ENCODE measurements at places on chromosomes 2 and 18. TPM values are rescaled to one million over a fixed set of nuclear protein-coding genes. Genes with fewer than 3 reads are reported as not detected.

PIEZO2 gene
- total RNA-seq = 0.18 TPM

IL36A gene
- total RNA-seq = not detected

WDR7 gene
- total RNA-seq = 20.5 TPM

DYNAP gene
- total RNA-seq = not detected

TSPYL6 gene
- not detected for total RNA-seq

ALPP gene
- not detected for total RNA-seq

RAX gene
- total RNA-seq = not detected

DQX1 gene
- total RNA-seq = not detected

IHH gene
- total RNA-seq = not detected

ZNF385B gene
- total RNA-seq = 9.7 TPM

TLX2 gene
- total RNA-seq = not detected

SAG gene
- not detected for total RNA-seq

BCL11A gene
- total RNA-seq = not detected

SLC5A7 gene
- not detected for total RNA-seq

MRO gene
- 0.49 TPM for total RNA-seq

GPD2 gene
- 63.9 TPM for total RNA-seq

C2orf80 gene
- not detected for total RNA-seq

NT5DC4 gene
- total RNA-seq = not detected

CHMP3 gene
- 65.6 TPM for total RNA-seq

ERICH2 gene
- not detected for total RNA-seq

SLC20A1 gene
- 85.7 TPM for total RNA-seq

MOGAT1 gene
- total RNA-seq = not detected

PROKR1 gene
- total RNA-seq = not detected

PSMA8 gene
- not detected for total RNA-seq

GREB1 gene
- 3.1 TPM for total RNA-seq

CPLX4 gene
- not detected for total RNA-seq
